MM.1S (cell line): ENCODE measurements at places on chromosomes 3 and 15.
A peak's percentile ranks its signal among the peaks of the same experiment; 100 is the strongest.

DNA sequence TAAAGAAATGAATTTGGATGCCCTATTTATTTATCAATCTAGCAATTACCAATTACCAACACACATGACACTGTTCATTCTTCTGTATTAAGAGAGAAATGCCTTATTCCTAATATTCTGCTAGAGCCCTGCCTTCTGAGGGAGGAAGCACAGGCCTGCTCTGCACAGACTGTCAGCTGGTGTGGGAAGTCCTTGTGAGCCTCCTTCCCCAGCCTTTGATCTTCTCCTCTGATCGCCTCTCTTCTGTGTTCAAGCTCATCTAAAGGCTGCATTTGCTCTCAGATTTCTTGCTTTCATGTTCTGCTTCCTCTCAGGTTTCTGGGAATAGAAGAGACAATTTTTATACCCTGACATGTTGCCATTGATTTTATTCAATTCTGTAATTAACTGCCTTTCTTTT, 290.6 kb upstream of the UMPS start:
- no peaks in the 10 kb centered on the region for H3K27me3 ChIP-seq
- no peak for DNase-seq
- no peak overlapping the region for H3K27ac ChIP-seq
- H3K36me3 ChIP-seq, result no peaks in the 10 kb centered on the region

- peak; percentile 86 for DNase-seq
- H3K27me3 ChIP-seq, result no peaks in the 10 kb centered on the region
- H3K4me1 ChIP-seq, result peaks cover 9% of the 10 kb centered on the region
- H3K27ac ChIP-seq, result no peak overlapping the region
- no peaks in the 10 kb centered on the region for H3K36me3 ChIP-seq
These were observed 32.9 kb downstream of the GHSR start for GRCh38 chr3:172415323-172415722.

DNA sequence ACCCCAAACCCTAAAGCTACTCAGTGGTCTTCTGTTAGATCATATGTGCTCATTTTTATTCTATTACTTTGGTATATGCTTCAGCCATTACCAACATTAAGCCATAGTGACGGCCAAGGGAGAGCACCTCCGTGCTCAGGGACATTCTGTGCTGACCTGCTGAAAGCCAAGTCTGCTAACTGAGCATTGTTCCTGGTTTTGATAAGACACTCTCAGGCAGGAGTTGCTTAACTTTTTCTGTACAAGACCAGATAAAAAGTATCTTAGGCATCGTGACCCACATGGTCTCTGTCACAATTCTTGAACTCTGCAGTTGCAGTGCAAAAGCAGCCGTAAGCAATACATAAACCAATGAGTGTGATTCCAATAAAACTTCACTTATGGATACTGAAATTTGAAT, 100.6 kb downstream of the KLHL25 start:
- H3K27ac ChIP-seq, result peak overlapping the region; percentile 97; the same call in 1 of the 2 replicates
- peaks cover 36% of the 10 kb centered on the region for H3K4me1 ChIP-seq
- no peak overlapping the region for H3K4me3 ChIP-seq
- no peak for DNase-seq

GRCh38 chr3:107382631-107383030, 5.4 kb downstream of the CCDC54 start:
- no peaks in the 10 kb centered on the region for H3K4me1 ChIP-seq
- H3K36me3 ChIP-seq, result no peaks in the 10 kb centered on the region
- H3K4me3 ChIP-seq, result no peak overlapping the region
- no peak for DNase-seq
- H3K27me3 ChIP-seq, result no peaks in the 10 kb centered on the region

DNA sequence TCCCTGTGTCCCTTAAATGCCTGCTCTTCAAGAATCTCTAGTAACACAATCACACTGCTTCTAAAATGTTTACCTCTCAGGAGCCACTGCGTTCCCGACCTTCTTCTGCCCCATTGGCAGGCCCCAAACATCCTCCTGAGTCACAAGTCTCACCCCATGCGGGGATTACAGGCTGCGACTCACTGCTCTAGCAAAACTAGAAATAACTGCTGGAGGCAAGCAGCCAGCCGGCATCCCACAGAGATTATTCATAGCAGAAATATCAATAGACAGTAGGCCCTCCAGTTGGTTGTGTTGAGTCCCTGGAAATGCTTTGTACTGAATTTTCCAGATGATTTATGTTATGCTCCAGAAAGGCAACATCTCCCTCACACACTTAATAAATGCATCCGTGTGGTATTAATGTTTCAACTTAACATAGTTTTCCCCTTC, 64.8 kb downstream of the RFTN1 start:
- H3K36me3 ChIP-seq, result no peaks in the 10 kb centered on the region
- H3K4me3 ChIP-seq, result no peak overlapping the region
- no peaks in the 10 kb centered on the region for H3K4me1 ChIP-seq
- no peak overlapping the region for H3K27ac ChIP-seq

GRCh38 chr3:173249457-173249856, 108.4 kb upstream of the SPATA16 start:
- H3K4me3 ChIP-seq, result no peak overlapping the region
- no peak for DNase-seq

DNA sequence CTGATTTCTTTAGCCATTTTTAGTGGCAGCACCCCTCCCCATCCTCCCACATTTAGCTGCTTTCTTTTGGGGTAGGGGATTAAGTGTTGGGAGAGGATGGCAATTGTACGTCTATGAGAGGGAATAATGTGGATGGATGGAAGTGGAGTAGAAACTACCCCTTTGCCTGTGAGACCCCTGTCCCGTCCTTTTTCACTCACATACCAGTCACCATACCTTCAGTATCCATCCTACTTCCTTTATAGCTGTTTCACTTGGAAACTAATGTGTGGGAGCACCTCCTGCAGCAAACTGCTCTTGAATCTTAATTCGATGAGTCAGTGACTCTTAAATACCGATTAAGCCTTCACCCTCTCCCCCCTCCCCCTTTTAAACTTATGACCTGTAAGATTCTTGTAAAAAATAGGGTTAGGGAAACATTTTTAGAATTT, 730 bp downstream of the SPRED1 start:
- peak overlapping the region; percentile 92 for H3K4me3 ChIP-seq
- DNase-seq, result no peak
- H3K4me1 ChIP-seq, result peaks cover 14% of the 10 kb centered on the region
